Fibroblast of skin of left quadriceps (primary cell): ENCODE measurements at places on chromosomes 3 and 15.

DNA sequence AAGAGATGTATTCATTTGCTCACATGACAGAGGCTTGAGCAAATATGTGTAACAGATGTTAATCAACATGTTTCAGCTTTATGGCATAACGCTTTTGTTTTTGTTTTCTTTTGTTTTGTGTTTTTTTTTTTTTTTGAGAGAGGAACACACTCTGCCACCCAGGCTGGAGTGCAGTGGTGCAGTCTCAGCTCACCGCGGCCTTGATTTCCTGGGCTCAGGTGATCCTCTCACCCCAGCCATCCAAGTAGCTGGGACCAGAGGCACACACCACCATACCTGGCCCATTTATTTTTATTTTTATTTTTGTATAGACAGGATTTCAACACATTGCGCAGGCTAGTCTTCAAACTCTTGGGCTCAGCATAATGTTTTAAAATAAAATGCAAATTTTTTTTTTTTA lies 1504.4 kb upstream of the CADM2 start:
- DNase-seq: no peak

DNA sequence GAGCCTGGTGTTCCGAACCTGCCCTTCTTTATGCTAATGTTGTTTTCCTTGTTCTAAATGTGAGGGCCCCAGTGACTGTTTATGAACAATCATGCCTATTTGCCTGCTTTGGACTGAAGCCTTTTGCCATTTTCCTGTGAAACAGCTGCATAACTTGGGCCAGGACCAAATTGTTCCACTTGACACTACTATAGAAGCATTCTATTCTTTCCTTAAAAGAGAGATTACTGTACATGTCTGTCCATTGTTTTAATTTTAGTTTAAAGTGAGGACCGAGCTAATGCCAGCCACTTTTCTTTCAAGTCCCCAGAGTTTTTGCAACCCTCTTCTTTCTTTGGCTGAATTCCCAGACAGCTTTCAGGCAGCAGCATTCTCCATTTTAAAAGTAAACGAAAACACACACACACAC lies 980.3 kb downstream of the CADM2 start:
- DNase-seq: no peak

GRCh38 chr3:144968750-144969350 lies 997.2 kb downstream of the DIPK2A start:
- DNase-seq: no peak

DNA sequence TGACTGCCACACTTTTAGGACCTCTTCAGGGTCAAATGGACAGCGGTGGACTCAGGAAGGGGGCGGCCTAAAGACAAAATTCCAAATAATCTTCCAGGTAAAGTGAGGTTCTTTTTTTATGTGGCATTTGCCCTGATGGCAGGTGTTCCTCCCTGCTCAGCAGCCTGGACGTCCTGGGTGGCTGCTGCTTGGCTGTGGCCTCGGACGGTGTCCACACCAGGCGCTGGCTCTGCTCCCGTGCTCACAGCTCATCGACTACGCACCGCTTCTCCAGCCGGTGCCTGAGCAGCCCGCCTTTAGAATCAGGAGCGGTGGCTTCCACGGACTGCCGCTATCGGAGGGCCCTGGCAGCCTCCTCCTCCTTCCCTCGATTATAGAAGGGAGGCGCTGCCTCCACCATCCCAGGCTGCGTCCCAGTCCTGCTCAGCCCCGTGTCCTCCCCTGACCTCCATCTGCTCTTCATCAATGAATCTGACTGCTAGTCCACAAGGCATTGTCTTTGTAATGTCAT lies 41.9 kb downstream of the PCSK6 start:
- no peak for DNase-seq

DNA sequence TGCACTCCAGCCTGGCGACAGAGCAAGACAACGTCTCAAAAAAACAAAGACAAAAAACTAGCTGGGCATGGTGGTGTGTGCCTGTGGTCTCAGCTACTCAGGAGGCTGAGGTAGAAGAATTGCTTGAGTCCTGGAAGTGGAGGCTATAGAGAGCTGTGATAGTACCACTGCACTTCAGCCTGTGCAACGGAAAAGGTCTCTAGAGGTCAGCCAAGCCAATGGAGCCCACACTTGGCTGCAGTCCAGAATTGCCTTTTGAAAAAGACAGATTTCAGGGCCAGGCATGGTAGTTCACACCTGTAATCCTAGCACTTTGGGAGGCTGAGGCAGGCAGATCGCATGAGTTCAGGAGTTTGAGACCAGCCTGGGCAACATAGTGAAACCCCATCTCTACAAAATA lies 8.4 kb upstream of the RBPMS2 start:
- DNase-seq: no peak

GRCh38 chr15:55742498-55742926 lies 440 bp downstream of the PRTG start:
- DNase-seq: no peak

- peak; percentile 29 for DNase-seq
Observed at GRCh38 chr3:47225310-47225906, 57.2 kb downstream of the KIF9 start.

GRCh38 chr3:126018995-126019394 lies 50.0 kb downstream of the ROPN1B start:
- DNase-seq: no peak

DNA sequence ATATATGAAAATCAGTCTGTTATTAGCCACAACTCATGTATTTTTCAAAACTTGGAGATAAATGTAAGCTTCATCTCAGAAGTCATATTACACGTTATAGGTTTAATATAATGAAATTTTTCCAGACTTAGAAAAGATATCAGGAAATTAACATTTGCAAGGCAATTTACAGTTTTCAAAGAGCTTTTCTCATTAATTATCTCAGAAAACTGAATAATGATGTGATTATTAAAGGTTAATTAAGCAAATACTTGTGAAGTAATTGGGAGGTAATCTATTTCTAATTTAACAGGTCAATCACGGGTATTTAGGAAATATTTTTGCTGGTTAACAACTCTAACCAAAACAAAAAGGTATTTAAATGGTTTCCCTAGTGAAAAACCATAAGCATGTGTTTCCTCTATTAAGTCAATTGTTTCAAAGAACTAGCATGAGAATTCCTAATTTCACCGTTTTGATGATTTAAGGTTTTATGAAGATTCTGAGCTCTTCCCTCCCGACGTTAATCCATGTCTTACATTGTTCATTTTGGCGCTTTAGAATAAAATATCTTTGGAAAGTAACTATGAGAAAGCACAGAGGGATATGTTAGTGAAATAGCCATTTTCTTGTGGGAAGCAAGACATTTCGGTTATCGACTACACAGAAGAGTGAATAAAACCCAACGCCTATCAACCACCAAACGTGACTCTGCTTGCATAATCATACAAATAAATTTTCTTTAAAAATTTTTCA lies 1.5 kb upstream of the NEO1 start:
- no peak for DNase-seq

DNA sequence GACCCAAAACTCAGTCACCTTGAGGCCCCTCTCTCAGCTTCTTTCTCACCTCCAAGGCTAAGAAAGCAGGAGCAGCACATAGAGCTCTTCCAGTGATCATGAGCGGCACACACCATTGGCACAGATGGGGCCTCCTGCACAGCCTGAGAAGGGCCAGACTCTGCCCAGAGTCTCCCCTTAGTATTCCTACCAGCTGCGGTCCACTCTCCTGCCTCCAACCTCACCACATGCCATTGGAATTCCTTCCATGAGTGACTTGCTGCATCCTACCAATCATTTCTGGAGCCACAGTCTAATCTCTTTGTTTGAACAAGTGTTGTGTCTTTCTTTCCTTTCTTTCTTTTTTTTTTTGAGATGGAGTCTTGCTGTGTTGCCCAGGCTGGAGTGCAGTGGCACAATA lies 39.3 kb downstream of the CDCP1 start:
- no peak for DNase-seq

DNA sequence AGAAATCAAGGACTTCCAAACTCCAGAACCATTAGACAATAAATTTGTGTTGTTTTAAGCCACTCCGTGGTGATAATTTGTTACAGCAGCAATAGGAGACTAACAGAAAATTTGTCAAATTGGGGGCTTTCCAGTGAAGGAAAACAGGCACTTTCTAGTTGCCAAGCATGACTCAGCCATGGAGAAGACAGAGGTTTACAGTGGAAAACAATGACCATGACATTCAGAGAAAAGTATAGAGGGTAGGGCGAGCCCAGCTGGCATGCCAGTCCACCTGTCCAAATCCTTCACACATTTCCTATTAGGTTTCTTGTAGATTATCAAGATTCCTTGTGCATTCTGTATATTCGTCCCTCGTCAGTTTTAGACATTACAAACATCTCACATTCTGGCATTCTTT lies 24.9 kb downstream of the SLCO2A1 start:
- no peak for DNase-seq
